ENCODE measurements at places on chromosomes 7 and 10. TPM values are rescaled to one million over a fixed set of nuclear protein-coding genes. Genes with fewer than 3 reads are reported as not detected.

- H3K4me1 ChIP-seq: peaks cover 23% of the 10 kb centered on the region
- H3K27ac ChIP-seq: no peak overlapping the region
- peak; percentile 47 for DNase-seq
- no peak overlapping the region for H3K4me3 ChIP-seq
Observed at GRCh38 chr7:70923181-70923845, 208.6 kb upstream of the GALNT17 start.

The PDK4 gene
- polyA plus RNA-seq: 210 TPM

The XRCC2 gene
- 5.9 TPM for polyA plus RNA-seq

- no peak overlapping the region for H3K4me3 ChIP-seq
- no peak overlapping the region for H3K27ac ChIP-seq
- no peaks in the 10 kb centered on the region for H3K4me1 ChIP-seq
- no peaks in the 10 kb centered on the region for H3K36me3 ChIP-seq
- H3K27me3 ChIP-seq: no peaks in the 10 kb centered on the region
Observed at GRCh38 chr7:47756636-47757035, 174.7 kb upstream of the TNS3 start.

DNA sequence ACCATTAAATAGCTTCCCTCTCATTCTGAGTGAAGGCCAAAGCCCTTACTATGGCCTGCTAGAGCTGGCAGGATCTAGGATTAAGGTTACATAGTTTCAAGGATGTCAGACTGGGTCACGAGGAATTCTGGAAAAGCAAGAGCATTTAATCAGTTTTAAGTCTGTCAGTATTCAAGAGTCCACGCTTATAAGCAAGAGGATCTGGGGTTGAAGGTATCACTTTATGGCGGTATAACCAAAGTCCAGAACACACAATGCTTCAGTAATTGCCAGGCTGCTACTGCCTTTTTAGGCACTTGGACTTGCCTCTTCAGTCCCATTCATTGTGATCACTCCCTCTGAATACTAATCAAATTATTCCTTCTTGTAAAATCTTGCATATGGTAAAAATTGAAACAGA, 101.0 kb downstream of the HBP1 start:
- H3K4me3 ChIP-seq: no peak overlapping the region
- H3K27me3 ChIP-seq: no peaks in the 10 kb centered on the region
- H3K27ac ChIP-seq: peak overlapping the region; percentile 20
- peaks cover 10% of the 10 kb centered on the region for H3K36me3 ChIP-seq
- H3K4me1 ChIP-seq: no peaks in the 10 kb centered on the region

DNA sequence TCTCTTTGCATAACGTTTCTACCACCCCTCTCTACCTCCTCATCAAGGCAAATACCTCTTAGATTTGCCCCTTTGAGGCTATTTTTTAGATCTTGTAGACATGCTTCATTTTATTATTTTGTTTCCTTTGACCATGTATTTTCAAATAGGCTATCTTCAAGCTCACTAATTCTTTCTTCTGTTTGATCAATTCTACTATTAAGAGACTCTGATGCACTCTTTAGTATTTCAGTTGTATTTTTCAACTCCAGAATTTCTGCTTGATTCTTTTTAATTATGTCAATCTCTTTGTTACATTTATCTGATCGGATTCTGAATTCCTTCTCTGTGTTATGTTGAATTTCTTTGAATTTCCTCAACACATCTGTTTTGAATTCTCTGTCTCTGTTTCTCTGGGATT, 82.8 kb downstream of the BBS9 start:
- no peak for DNase-seq
- no peaks in the 10 kb centered on the region for H3K27me3 ChIP-seq
- H3K27ac ChIP-seq: no peak overlapping the region
- no peak overlapping the region for H3K4me3 ChIP-seq
- no peaks in the 10 kb centered on the region for H3K4me1 ChIP-seq

The PON1 gene
- polyA plus RNA-seq: not detected

- no peak overlapping the region for H3K27ac ChIP-seq
- peaks cover 14% of the 10 kb centered on the region for H3K27me3 ChIP-seq
- no peaks in the 10 kb centered on the region for H3K36me3 ChIP-seq
- no peak for DNase-seq
- H3K4me3 ChIP-seq: no peak overlapping the region
Observed at GRCh38 chr10:21501091-21501490, 24.4 kb downstream of the SKIDA1 start.
